Upper lobe of left lung (tissue), 6 donors: ENCODE measurements at places on chromosomes 3 and 15.

- no peak overlapping the region for H3K27ac ChIP-seq
- H3K4me3 ChIP-seq, result no peak overlapping the region
- no peaks in the 10 kb centered on the region for H3K36me3 ChIP-seq
- DNase-seq, result no peak
- H3K27me3 ChIP-seq, result no peaks in the 10 kb centered on the region
Measured at GRCh38 chr3:151901644-151902285, 28.3 kb downstream of the SUCNR1 start.

DNA sequence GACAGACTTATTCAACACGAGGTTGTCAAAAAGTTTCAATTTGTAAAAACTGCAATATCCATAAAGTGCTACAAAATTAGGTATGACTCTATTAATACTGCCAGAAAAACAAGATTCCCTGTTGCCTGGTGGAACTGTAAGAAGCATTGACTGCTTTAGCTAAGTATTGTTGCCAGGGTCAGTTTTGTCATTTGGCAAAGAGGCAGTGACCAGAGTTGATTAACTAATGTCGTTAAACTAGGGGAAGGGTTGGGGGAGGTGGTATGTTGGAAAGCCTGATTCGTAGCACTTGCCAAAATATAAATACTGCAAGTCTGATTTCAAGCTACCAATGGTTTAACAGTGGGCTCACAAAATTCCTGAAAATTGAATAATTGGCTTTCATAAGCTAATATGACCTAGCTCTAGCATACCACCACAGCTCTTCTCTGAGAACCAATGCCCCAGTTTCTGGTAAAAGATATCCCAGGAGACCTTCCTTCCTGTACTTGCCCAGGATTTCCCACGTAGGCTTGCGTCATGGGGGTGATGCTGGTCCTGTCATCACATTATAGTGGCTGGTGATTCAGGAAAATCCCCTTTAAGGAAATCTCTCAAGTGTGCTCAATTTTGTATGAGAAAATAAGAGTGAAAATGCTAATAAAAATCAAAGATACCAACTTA, 266.4 kb upstream of the TBC1D5 start:
- H3K4me3 ChIP-seq, result no peak overlapping the region
- H3K4me1 ChIP-seq, result no peaks in the 10 kb centered on the region
- H3K27ac ChIP-seq, result no peak overlapping the region
- no peaks in the 10 kb centered on the region for H3K27me3 ChIP-seq
- no peaks in the 10 kb centered on the region for H3K36me3 ChIP-seq

- H3K27me3 ChIP-seq, result no peaks in the 10 kb centered on the region
- H3K4me1 ChIP-seq, result no peaks in the 10 kb centered on the region
- H3K36me3 ChIP-seq, result no peaks in the 10 kb centered on the region
- no peak overlapping the region for H3K4me3 ChIP-seq
- DNase-seq, result no peak
- H3K27ac ChIP-seq, result no peak overlapping the region
Measured at GRCh38 chr3:166071-166470, 30.5 kb upstream of the CHL1 start.

DNA sequence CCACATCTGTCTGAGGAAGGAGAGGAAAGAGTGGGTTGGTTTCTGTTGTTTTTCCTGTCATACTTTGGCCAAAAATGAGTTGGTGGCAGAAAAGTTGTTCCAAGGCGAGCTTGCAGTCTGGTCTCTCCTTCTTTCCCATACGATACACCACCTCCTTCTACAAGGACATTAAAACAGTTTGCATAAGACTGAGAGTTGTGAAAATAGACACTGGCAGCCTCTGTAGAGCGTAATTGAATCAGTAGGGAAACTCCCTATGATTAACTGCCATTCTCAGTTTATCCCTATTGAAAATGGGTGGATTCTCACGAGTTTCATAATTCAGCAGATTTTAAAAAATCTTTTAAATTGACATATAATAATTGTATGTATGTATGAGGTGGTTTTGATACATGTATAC, 3.7 kb upstream of the LSG1 start:
- H3K4me1 ChIP-seq, result peaks cover 13% of the 10 kb centered on the region
- H3K4me3 ChIP-seq, result no peak overlapping the region
- H3K36me3 ChIP-seq, result no peaks in the 10 kb centered on the region
- no peak for DNase-seq
